ENCODE measurements at places on chromosomes 12 and 14. TPM values are rescaled to one million over a fixed set of nuclear protein-coding genes. Genes with fewer than 3 reads are reported as not detected.
A peak's percentile ranks its signal among the peaks of the same experiment; 100 is the strongest.

Gene SLC25A29
- 65.4 TPM for total RNA-seq

Gene YLPM1
- 54.8 TPM for total RNA-seq

Gene SNRPF
- 7.1 TPM for total RNA-seq

Gene CATSPERB
- total RNA-seq = 0.93 TPM

Gene SDSL
- total RNA-seq = 3.6 TPM

Gene TESPA1
- 2.3 TPM for total RNA-seq

Gene CCDC184
- not detected for total RNA-seq

Gene BEGAIN
- 4.2 TPM for total RNA-seq

Gene INSM2
- total RNA-seq = 0.23 TPM

Gene KLHDC2
- total RNA-seq = 113 TPM

Gene EIF2S3B
- 0.78 TPM for total RNA-seq

Gene PWP1
- total RNA-seq = 54.3 TPM

DNA sequence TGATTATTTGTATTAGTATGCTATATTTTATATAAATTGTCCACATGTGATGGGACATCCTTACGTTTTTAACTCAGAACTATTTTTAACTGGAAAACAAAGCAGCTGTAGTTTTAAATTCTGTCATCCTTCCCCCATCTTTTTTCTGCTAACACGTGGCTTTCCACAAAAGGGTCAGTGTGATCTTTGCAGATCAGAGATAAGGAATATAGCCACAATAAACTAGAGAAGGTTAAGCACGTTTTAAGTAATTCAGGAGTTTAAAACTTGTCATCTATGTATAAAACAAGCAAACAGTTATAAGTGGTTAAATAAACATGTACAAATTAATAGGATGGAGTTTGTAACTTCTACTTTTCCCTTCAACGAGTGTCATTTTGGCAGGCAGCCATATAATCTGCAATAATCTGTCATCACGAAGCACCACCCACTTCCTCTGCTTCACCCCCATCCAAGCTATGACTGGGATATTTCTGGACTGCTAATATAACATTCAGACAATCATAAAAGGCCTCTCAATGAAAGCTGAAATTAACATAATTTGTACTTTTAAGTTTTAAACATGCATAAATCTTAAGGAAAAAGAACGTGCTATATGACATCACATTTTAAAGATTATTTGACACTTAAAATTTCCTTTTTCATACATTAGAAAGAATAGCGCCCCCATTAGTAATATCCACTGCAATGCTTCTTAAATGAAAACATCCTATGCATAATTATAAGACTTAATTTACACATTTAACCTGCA is 15.3 kb downstream of the TAOK3 start:
- peak; percentile 65 for ATAC-seq

DNA sequence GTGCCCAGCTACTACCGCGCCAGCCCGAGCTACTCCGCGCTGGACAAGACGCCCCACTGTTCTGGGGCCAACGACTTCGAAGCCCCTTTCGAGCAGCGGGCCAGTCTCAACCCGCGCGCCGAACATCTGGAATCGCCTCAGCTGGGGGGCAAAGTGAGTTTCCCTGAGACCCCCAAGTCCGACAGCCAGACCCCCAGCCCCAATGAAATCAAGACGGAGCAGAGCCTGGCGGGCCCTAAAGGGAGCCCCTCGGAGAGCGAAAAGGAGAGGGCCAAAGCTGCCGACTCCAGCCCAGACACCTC is 697 bp downstream of the HOXC10 start:
- ATAC-seq = no peak

- ATAC-seq = no peak
Measured at GRCh38 chr14:69660344-69661193, 49.2 kb downstream of the SUSD6 start.

GRCh38 chr14:57611555-57612075 is 118.0 kb upstream of the CCDC198 start:
- no peak for ATAC-seq

GRCh38 chr12:108793756-108794441 is 62.6 kb upstream of the CORO1C start:
- ATAC-seq = peak; percentile 55

GRCh38 chr12:52212701-52213563 is 20.1 kb upstream of the KRT7 start:
- no peak for ATAC-seq

DNA sequence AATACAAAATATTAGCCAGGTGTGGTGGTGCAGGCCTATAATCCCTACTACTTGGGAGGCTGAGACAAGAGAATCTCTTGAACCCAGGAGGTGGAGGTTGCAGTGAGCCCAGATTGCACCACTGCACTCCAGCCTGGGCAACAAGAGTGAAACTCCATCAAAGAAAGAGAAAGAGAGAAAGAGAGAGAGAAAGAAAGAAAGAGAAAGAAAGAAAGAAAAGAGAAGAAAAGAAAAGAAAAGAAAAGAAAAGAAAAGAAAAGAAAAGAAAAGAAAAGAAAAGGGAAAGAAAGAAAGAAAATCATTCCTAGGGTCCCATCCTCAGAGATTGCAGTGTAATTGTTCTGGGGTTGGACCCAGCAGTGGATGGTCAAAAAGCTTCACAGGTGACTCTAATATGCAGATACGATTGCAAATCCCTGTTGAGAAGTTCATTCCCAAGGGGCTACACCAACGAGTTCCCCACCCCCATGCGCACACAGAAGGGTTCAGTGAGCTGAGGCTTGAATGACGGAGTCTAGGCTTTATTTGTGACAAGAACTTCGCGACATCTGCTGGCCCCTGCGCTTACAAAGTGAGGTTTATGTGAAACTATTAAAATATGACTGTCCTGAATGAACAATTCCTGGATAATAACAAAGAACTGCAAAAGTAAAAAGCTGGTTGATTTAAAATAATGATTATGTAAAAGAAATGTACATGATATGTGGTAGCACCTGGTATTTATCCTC is 17.4 kb upstream of the RNASE12 start:
- ATAC-seq = no peak

- ATAC-seq = peak; percentile 34
Measured at GRCh38 chr12:39764944-39765560, 145.4 kb upstream of the ABCD2 start.

DNA sequence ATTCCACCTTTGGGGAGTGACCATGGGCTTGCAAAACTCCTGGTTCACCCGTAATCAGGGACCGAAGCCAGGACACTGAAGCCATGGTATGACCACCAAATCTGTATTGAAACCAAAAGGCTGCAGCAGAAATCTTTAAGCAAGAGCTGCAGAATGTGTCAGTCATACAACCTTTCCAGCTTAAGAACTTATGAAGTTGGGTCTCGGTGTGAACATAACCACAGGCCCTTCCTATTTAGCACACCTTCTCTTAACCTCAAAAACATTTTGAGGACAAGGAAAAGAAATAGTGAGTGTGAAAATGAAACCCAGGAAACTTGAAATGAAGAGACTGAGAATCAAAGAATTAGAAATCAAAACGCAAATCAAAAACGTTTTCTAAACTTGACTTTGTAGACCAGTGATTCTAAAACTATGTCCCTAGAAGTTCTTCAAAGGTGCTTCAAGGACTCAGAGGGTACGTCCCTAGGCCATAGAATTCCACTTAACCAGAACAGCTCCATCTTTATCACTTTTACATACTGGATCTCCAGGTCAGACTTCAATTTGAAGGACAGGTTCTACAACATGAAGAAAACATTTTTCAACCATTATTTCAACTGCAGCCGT is 231.6 kb upstream of the GRIP1 start:
- no peak for ATAC-seq

- no peak for ATAC-seq
Measured at GRCh38 chr14:106850913-106851825, 1324.8 kb downstream of the TMEM121 start.

GRCh38 chr12:110316861-110317260 is 35.8 kb downstream of the ATP2A2 start:
- peak; percentile 83 for ATAC-seq

- no peak for ATAC-seq
Measured at GRCh38 chr12:43308776-43309175, 243.2 kb downstream of the ADAMTS20 start.

DNA sequence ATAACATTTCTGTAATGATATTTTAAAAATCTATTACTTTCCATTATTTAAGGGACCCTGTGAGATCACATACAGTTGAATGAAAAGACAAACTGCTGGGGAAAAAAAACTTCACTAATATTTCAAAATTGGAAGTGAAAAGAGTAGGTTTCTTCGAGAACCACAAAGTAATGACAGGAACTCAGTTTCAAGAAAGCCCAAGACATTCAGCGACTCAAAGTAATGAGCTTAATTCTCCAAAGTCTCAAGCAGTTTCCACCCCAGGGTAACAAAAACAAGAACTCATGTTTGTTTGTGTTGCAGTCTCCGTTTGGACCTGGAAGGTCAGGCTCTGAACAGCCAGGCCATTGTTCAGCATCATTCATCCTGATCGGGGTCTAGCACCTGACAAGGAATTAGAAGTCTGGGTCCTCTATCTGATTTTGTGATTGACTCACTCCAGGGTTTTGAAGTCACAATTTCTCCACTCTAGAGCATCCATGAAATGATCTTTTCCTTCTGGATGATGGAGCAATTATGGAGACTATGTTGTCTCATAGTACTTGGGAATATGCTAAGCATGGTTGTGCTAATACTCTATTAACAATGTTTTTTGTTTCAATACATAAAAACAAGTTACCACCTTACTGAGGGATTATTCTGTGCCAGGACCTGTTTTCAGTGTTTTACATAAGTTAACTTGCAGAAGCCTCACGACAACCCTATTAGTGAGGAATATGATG is 126.9 kb downstream of the SLC25A21 start:
- ATAC-seq = no peak

DNA sequence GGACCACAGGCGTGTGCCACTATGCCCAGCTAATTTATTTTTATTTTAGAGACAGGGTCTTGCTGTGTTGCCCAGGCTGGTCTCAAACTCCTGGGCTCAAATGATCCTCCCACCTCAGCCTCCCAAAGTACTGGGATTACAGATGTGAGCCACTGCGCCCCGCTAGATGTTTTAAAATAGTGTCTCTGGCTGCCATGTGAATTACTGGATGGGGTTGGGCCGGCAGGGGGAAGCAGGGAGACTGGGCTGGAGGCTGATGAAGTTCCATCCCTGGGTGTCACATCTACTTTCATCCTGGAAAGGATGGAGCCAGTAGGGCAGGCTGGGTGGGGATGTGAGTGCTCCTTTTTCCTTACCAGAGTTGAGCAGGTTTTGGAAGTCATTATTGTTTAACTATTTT is 46.1 kb downstream of the DNAH10 start:
- ATAC-seq = no peak

DNA sequence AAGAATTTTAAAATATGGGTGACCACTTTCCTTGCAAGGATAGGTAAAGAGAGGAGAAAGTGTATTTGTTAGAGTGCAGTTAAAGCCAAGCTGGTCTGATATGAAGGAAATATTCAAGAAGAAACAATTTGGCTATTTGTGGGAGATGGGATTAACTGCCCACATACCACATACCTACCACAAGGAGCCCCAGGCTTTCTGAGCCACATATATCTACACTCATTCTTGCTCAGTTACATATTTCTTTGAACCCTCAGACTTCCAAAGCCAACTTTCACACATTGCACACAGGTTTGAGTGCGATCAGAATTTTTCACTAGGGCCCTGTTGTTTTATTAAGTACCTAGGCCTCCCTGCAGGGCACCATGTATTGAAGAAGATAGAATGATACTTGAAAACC is 330.2 kb downstream of the ZFP36L1 start:
- ATAC-seq = no peak

DNA sequence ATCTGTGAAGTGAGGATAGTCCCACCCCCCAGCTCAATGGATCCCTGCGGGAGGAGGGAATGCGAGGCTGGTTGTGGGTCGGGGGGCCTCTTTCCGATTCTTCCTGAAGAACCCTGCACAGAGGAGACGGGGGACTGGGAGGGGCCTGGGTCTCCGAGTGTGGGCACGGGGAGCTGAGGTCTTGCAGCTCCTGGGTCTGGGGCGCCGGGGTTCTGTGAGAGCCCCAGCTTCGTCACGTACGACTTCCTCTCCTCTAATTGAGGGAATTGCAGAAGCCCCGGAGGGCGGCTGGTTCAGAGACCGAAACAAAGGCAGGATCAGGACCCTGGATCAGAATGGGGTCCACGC is 66.6 kb downstream of the DIO3 start:
- no peak for ATAC-seq

- ATAC-seq = no peak
Measured at GRCh38 chr12:45994736-45995135, 4.4 kb upstream of the SCAF11 start.

DNA sequence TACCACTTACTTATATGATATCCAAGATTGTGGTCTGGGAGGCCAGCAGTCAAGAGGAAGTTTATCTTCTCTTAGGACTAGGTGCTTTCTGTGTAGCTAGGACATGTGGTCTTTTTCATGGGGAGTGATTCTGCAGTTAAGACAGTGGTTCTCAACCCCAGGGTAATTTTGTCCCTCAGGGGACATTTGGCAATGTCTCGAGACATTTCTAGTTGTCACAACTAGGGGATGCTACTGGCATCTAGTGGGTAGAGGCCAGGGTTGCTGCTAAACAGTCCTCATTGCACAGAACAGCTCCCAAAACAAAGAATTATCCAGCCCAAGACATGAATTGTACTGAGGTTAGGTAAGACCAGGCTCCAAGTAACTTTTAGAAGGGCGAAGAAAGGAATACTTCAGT is 20.0 kb downstream of the AMDHD1 start:
- ATAC-seq = no peak

GRCh38 chr12:15819644-15820437 is 30.7 kb upstream of the EPS8 start:
- no peak for ATAC-seq

DNA sequence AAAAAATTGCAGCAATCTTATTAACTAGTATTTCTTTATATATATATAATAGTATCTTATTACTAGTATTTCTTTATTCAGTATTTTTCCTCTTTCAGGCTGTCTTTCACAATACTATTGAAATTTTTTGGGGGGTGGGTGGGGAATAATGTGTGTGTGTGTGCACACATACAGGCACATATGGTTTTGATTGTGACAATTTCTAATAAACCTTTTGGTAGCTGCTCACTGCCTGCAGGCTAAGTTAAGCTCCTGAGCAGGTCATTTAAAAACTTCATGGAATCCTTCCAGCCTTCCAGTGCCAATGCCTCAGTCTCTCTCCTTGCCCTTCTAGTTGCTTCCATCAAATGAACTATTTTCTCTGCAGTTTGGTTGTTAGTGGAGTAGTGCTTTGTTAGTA is 490.1 kb downstream of the PCNX1 start:
- ATAC-seq = no peak

GRCh38 chr12:30047516-30048254 is 263.9 kb upstream of the TMTC1 start:
- no peak for ATAC-seq

GRCh38 chr12:105190530-105190929 is 45.4 kb downstream of the APPL2 start:
- no peak for ATAC-seq

DNA sequence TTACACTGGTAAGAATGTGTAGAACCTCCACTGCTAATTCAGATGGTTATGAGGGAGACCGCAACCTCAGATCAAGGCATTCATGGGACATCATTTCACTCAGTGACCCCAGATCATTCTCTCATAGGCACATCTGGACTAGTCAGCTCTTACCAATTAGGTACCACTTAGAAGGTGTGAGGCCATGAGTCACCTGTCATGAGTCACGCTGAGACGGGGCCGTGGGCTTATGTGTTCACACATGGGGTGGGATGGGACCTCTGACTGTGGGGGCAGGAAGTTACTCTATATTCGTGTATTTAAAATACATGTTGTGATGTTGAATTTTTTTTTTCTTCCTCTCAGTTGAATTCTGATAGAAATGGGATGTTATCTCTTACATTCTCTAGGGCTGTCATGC is 55.9 kb downstream of the CCDC92 start:
- ATAC-seq = no peak

GRCh38 chr12:69966839-69967238 is 141.8 kb downstream of the MYRFL start:
- peak; percentile 66 for ATAC-seq

GRCh38 chr14:81990312-81990761 is 456.7 kb upstream of the SEL1L start:
- ATAC-seq = no peak
